ENCODE measurements at places on chromosomes 4 and X. TPM values are rescaled to one million over a fixed set of nuclear protein-coding genes. Genes with fewer than 3 reads are reported as not detected.

CPE gene
- total RNA-seq, result 3.4 TPM

PRSS12 gene
- 18.3 TPM for total RNA-seq

CD99L2 gene
- total RNA-seq, result 15.0 TPM

FREM3 gene
- total RNA-seq, result not detected

RAB40A gene
- total RNA-seq, result not detected

MMRN1 gene
- total RNA-seq, result not detected

GAK gene
- total RNA-seq, result 104 TPM

CXCL11 gene
- total RNA-seq, result 1.2 TPM

SCOC gene
- 72.4 TPM for total RNA-seq

MAGEE2 gene
- not detected for total RNA-seq

ANXA3 gene
- 547 TPM for total RNA-seq

PKD2 gene
- 10.5 TPM for total RNA-seq

DRP2 gene
- 0.11 TPM for total RNA-seq

HSFX4 gene
- total RNA-seq, result not detected

TSPAN6 gene
- 14.8 TPM for total RNA-seq

POU3F4 gene
- not detected for total RNA-seq

GPR173 gene
- 0.08 TPM for total RNA-seq

HSFX1 gene
- total RNA-seq, result 0.08 TPM

ATP6AP1 gene
- 23.0 TPM for total RNA-seq

WNK3 gene
- 0.53 TPM for total RNA-seq

SPOCK3 gene
- total RNA-seq, result 0.08 TPM

DCAF8L2 gene
- total RNA-seq, result not detected

KCTD8 gene
- total RNA-seq, result 0.15 TPM
